Mesothelial cell of epicardium (in vitro differentiated cells): ENCODE measurements at places on chromosomes 6 and 20.
A peak's percentile ranks its signal among the peaks of the same experiment; 100 is the strongest.

- H3K4me3 ChIP-seq, result no peak overlapping the region
- no peak for DNase-seq
- H3K27ac ChIP-seq, result no peak overlapping the region
Measured at GRCh38 chr6:36586606-36587005, 7.6 kb upstream of the SRSF3 start.

DNA sequence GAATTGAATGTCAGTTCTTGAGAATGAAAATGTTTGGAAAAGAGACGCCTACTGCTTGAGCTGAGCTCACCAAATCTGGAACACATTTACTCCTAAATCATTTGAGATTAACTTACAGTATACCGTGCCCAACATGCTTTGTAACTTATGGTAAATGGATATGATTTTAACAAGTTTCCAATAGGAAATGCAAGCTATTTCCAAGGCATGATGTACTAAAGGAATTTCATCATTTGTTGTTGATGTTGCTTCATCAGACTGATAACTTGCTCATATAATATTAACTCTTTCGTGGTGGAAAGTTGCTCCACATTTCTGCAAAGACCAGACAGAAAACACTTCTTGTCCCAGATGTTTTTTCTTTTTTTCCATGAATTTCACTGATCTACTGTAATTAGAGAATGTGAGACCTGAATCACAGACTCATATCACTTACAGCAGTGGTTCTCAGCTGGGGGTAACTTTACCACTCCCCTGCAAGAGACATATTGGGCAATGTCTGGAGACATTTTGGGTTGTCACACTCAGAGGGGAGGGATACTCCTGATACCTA lies 116.6 kb upstream of the TRAF3IP2 start:
- H3K27me3 ChIP-seq, result no peaks in the 10 kb centered on the region
- no peak overlapping the region for H3K4me3 ChIP-seq
- H3K27ac ChIP-seq, result peak overlapping the region; percentile 30
- H3K4me1 ChIP-seq, result peaks cover 7% of the 10 kb centered on the region

DNA sequence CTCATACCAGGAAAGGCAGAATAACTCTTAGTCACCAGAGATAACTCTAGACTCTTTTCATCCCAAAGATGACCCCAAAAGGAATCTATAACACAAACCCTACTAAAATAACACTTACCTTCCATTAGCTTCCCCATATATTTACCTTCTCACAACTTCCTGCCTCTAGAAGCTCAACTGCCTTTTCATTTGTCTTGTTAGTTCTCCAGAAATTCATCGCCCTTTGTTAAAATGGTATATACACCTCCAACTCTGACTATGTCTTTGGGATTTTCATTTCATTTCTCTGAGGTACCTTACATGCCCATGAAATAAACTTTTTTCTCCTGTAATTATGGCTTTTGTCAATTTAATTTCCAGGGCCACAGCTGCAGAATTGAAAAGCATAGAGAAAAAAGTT lies 33.5 kb downstream of the GCM1 start:
- H3K27ac ChIP-seq, result no peak overlapping the region
- H3K27me3 ChIP-seq, result no peaks in the 10 kb centered on the region
- H3K4me1 ChIP-seq, result peaks cover 16% of the 10 kb centered on the region

DNA sequence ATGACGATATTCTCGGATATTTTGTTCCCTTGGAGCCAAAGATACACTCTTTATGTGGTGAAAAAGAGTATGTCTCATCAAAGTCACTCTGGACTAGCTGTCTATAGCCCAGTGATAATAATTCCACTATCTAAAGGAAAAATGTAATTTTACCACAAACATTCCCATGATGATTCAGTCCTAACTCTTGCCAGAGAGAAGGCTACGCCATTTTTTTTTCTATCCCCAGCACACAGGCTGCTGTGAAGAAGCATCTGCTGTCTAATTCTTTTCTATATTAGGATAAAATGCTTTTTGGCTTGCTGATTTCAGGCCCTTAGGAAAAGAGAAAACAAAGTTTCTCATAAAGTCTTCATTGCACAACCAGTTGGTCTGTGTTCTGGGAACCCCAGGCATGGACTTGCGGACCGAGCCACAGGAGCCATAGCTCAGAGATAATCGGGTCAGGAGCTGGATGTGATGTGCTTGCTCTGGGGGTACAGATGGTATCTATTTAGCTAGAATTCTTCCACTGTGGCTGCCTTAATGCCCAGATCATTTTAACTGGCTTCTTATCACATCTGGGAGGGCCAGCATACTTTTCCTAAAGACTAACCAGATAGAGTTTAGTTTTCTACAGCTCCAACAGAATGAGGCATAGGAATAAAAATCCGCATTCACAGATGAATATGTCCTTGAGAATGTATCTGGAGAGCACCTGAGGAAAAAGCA lies 683.7 kb upstream of the ID4 start:
- no peak overlapping the region for H3K4me3 ChIP-seq
- peak overlapping the region; percentile 71 for H3K27ac ChIP-seq
- peaks cover 3% of the 10 kb centered on the region for H3K4me1 ChIP-seq

- DNase-seq, result no peak
- no peaks in the 10 kb centered on the region for H3K36me3 ChIP-seq
- H3K4me1 ChIP-seq, result peaks cover 44% of the 10 kb centered on the region
- no peak overlapping the region for H3K4me3 ChIP-seq
- peak overlapping the region; percentile 93 for H3K27ac ChIP-seq
- no peaks in the 10 kb centered on the region for H3K27me3 ChIP-seq
Measured at GRCh38 chr20:19737025-19737424, 21.0 kb upstream of the RIN2 start.

GRCh38 chr6:74518035-74518434 lies 687.8 kb downstream of the COL12A1 start:
- H3K36me3 ChIP-seq, result no peaks in the 10 kb centered on the region
- no peak overlapping the region for H3K4me3 ChIP-seq
- H3K27ac ChIP-seq, result no peak overlapping the region
- H3K4me1 ChIP-seq, result no peaks in the 10 kb centered on the region
- no peak for DNase-seq

DNA sequence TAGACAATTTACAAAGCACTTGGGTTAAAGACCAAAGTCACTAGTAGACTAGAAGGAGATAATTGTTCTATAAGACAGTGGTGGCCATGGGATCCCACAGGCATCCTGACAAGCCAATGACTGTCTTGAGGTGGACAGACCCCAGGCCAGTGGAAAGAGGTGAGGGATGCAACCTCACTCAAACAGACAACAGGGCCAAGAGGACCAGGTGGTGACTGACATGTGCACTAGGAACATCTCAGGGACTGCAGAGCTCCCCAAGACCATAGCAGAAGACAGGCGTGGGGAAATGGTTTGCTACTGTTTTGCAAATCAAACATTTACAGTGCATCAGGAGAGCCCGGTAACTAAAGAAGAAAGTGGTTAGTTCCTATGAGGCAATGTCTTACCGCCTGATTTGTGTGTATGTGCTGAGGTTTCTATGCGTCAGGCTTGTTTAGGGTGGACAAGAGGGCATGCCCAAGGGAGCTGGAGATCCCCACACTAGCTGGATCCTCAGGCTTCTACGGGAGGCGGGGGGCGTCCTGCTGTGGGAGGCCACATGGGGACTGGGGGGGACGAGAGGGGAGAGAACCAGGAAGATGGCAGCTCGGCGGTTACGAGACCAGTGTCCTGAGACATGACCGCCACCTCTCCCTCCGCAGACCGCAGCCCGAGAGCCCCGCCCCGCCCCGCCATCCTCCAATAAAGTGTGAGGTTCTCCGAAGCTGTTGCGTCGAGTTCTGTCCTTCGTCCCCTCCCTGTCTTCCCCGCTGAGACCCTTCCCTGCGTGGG lies 623 bp upstream of the MRPS26 start:
- peak overlapping the region; percentile 55 for H3K27ac ChIP-seq
- peak overlapping the region; percentile 89 for H3K4me3 ChIP-seq
- H3K4me1 ChIP-seq, result peaks cover 22% of the 10 kb centered on the region
- peaks cover 18% of the 10 kb centered on the region for H3K36me3 ChIP-seq

GRCh38 chr6:96809119-96809518 lies 28.2 kb downstream of the GPR63 start:
- no peaks in the 10 kb centered on the region for H3K27me3 ChIP-seq
- H3K4me1 ChIP-seq, result peaks cover 42% of the 10 kb centered on the region
- no peak for DNase-seq
- H3K36me3 ChIP-seq, result peaks cover 4% of the 10 kb centered on the region

DNA sequence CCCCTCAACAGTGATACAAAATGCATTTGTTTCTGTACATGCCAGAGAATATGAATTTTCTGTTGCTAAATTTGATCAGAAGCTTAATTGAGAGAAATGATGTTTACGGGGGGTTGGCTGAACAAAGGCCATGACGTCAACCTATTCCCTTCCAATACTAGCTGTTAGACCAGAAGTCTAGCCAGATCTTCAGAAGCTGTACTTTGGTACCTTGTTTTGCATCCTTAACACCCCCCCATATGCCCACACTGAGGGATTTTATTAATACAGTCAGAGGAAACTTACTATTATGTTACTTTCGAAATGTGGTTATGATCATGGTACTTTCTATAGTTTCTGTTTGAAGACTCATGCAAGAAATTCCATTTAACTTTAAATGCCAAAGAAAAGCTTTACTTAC lies 3.1 kb downstream of the NCOA7 start:
- peaks cover 51% of the 10 kb centered on the region for H3K4me1 ChIP-seq
- H3K36me3 ChIP-seq, result no peaks in the 10 kb centered on the region
- no peaks in the 10 kb centered on the region for H3K27me3 ChIP-seq
- H3K4me3 ChIP-seq, result no peak overlapping the region
- no peak overlapping the region for H3K27ac ChIP-seq

DNA sequence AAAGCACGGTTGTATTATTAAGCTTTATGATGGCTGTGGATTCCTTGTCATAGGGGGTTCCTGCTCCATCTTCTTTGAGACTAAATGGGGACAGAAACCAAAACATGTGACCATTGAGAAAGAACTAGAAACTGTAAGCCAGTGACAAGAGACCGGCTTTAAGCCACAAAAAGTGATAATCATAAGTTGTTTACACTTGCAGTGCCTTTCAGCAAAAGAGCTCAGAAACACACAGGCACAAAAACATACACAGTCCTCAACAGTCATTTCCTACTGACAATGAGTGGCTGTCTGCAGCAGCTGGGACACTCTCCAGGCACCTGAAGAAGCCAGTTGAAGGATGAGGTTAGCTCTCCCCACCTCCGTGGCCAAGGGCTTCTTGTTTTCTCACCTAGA lies 20.0 kb upstream of the UBE2J1 start:
- DNase-seq, result no peak
- H3K27ac ChIP-seq, result no peak overlapping the region
- no peaks in the 10 kb centered on the region for H3K27me3 ChIP-seq
- no peak overlapping the region for H3K4me3 ChIP-seq
- H3K36me3 ChIP-seq, result no peaks in the 10 kb centered on the region

- H3K4me1 ChIP-seq, result peaks cover 30% of the 10 kb centered on the region
- H3K27me3 ChIP-seq, result no peaks in the 10 kb centered on the region
- H3K36me3 ChIP-seq, result no peaks in the 10 kb centered on the region
- H3K4me3 ChIP-seq, result no peak overlapping the region
Measured at GRCh38 chr6:80331522-80331921, 225.1 kb downstream of the BCKDHB start.

DNA sequence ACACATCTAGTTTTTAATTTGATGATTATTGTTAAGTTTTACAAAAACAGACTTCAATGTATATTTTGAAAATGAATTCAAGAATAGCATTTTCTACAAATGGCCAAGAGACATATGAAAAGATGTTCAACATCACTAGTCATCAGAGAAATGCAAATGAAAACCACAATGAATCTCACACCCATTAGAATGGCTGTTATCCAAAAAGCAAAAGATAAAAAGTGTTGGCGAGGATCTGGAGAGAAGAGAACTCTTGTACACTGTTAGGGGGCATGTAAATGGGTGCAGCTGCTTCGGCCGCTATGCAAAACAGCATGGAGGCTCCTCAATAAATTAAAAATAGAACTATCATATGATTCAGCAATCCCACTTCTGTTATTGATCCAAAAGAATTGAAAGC lies 185.8 kb upstream of the CCN2 start:
- peaks cover 12% of the 10 kb centered on the region for H3K4me1 ChIP-seq
- no peak overlapping the region for H3K27ac ChIP-seq
- no peak for DNase-seq
- no peaks in the 10 kb centered on the region for H3K27me3 ChIP-seq
- H3K4me3 ChIP-seq, result no peak overlapping the region

DNA sequence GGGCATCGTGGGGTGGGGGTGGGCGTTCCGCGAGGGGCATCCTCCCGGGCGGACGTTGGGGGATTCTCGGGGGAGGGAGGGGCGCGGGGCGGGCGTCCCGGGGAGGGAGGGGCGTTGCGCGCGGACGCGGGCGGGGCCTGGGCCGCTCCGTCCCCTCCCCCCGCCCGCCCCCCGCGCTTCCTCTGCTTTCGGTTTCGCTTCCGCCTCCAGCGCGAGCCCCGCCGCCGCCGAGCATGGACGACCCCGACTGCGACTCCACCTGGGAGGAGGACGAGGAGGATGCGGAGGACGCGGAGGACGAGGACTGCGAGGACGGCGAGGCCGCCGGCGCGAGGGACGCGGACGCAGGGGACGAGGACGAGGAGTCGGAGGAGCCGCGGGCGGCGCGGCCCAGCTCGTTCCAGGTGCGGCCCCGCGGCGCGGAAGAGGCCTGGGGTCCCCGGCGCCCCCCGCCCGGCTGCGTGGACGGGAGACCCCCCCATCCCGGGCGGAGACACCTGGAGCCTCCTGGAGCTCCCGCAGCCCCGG lies at the start of gene OGFR:
TSS of gene OGFR (plus strand) at position 209 of the 528 bp plus-strand sequence. CDS start at position 234, 25 bp downstream.
- H3K27me3 ChIP-seq, result no peaks in the 10 kb centered on the region
- H3K36me3 ChIP-seq, result peaks cover 6% of the 10 kb centered on the region
- H3K4me1 ChIP-seq, result peaks cover 22% of the 10 kb centered on the region
- peak within 1 kb of the TSS; percentile 89 for H3K4me3 ChIP-seq
- peak within 1 kb of the TSS; percentile 94 for H3K27ac ChIP-seq
- peak; percentile 69 for DNase-seq

GRCh38 chr6:3841066-3841454 lies 8.1 kb upstream of the FAM50B start:
- H3K4me1 ChIP-seq, result peaks cover 44% of the 10 kb centered on the region
- H3K36me3 ChIP-seq, result no peaks in the 10 kb centered on the region
- peak overlapping the region; percentile 50 for H3K27ac ChIP-seq
- DNase-seq, result no peak
- no peaks in the 10 kb centered on the region for H3K27me3 ChIP-seq

DNA sequence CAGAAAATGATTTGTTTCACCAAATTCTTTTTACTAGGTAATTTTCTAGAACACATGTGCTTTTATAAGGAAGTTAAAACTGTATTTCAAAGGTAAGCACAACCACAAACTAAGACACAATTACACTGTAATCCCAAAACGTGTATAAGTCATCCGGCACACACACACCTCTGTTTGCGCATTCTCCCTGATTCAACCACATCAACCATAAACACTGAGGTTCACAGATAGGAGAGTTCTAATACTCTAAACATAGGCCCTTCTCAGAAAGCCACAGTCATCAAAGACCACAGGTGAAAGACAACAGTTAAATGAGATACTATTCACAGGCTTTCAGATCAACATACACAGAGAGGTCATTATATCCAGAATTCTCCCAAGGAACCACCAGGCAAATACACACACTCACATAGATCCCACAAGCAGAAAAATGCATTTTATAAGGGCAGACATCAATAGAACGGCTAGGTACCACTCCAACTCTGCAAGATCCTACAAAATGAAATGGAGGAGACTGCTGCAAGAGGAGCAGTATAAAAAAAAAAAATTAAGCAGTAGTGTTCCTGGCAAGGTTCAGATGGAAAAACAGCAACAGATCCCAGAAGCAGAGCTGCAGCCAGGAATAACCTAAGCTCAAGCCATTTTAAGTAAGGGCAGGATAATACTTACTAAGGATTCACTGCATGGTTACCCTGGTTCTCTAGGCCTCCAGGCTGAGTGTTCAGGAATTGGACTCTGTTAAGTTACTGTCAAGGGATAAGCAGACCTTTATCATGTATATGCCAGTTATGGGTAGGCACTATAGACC lies 6.6 kb upstream of the FBXO9 start:
- peaks cover 34% of the 10 kb centered on the region for H3K4me1 ChIP-seq
- H3K27me3 ChIP-seq, result no peaks in the 10 kb centered on the region
- H3K36me3 ChIP-seq, result peaks cover 2% of the 10 kb centered on the region
- H3K4me3 ChIP-seq, result no peak overlapping the region
- no peak overlapping the region for H3K27ac ChIP-seq
- DNase-seq, result no peak
